NCI-H1092 (cell line): ENCODE measurements at places on chromosomes 4 and X.
A peak's percentile ranks its signal among the peaks of the same experiment; 100 is the strongest.

- DNase-seq = peak; percentile 65
Measured at GRCh38 chrX:22300130-22300529, 27.4 kb downstream of the CBLL2 start.

- DNase-seq = no peak
Measured at GRCh38 chrX:69759921-69760625, 144.2 kb downstream of the EDA start.

- no peak for DNase-seq
Measured at GRCh38 chr4:158458271-158458895, 63.3 kb upstream of the RXFP1 start.

DNA sequence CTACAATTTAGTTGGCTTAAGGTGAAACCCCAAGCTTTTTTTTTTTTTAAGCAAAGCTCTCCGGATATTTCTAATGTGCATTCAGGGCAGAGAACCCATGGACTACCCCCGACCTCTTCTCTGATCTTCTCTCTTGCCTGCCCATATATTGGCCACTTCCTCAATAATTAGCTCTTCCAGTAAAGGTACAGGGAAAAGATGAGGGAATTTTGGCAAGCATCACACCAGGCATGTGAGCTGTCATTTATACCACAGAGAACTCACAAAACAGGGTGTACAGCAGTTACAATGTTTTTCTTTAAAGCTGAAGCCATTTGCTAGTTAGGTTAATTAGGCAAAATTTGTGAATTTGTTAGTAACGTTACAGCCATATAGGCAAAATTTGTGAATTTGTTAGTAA is 73.3 kb downstream of the GAB1 start:
- no peak for DNase-seq

- no peak for DNase-seq
Measured at GRCh38 chrX:12149670-12150407, 11.6 kb downstream of the FRMPD4 start.
